Activated T-helper 1 cell treated with Interleukin-2 at 50 U/mL for 16 hours (primary cell): ENCODE measurements at places on chromosomes 12 and 14.

GRCh38 chr14:41925409-41925808, 318.7 kb downstream of the LRFN5 start:
- no peak for DNase-seq

- no peak for DNase-seq
Observed at GRCh38 chr12:94207849-94208621, 59.7 kb downstream of the PLXNC1 start.

GRCh38 chr14:21384494-21384851, 654 bp upstream of the SUPT16H start:
- DNase-seq: no peak

GRCh38 chr12:42141981-42142606, 2.6 kb downstream of the GXYLT1 start:
- DNase-seq: no peak

DNA sequence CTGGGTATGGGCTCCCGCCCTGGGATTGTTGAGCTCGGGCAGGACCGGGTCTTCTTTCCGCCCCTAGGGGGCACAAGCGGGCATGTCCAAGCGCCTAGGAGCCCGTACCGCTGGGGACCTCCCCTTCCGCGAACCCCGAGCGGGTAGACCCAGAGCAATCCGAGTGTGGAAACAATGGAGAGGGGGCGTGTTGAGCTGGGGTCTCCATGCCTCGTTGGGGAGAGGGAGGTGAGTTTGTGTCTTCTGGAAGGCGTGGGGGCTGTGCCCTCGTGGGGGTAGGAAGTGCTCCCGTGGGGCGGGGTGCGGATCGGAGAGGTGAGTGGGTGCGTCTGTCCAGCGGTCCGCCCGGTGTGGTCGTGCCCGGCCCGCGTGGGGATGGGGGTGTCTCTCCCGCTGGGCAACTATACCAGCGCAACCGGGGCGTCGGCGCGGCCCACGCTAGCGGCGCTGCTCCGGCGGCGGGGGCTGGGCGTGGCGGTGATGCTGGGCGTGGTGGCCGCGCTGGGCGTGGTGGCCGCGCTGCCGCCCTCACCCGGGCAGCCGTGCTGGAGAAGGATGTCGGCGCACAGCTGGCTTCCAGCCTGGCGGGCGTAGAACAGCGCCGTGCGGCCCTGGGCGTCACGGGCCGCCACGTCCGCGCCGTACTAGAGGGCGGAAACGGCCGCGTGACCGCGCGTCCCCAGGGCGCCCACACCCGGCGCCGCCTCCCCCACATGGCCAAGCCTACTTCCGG, 12.2 kb downstream of the AGAP2 start:
- no peak for DNase-seq

DNA sequence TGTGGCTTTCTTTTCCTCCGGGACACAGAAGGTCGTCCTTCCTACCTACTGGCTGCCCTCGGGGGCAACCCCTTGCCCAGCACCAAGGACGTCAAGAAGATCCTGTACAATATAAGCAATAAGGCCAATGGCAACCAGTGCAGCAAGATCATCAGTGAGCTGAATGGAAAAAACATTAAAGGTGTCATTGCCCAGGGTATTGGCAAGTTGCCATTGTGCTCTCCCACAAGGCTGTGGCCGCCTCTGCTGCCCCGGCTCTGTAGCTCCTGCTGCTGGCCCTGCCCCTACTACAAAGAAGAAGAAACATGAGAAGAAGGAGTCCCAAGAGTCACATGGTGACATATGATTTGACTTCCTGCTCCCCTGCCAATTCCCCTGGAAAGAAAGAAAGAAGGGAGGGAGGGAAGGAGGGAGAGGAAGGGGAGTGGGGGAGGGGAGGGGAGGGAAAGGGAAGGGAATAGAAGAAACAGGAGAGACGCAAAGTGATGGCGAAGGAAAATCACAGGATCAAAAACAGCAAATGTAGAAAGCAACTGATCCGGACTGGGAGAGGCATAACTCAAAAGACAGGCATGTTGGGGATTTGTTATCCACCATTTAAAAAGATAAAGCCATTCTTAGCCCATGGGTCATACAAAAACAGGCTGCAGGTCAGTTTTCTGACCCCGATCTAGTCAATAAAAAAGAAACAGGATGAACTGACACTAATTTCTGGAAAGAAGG, 61.3 kb upstream of the RESF1 start:
- no peak for DNase-seq

DNA sequence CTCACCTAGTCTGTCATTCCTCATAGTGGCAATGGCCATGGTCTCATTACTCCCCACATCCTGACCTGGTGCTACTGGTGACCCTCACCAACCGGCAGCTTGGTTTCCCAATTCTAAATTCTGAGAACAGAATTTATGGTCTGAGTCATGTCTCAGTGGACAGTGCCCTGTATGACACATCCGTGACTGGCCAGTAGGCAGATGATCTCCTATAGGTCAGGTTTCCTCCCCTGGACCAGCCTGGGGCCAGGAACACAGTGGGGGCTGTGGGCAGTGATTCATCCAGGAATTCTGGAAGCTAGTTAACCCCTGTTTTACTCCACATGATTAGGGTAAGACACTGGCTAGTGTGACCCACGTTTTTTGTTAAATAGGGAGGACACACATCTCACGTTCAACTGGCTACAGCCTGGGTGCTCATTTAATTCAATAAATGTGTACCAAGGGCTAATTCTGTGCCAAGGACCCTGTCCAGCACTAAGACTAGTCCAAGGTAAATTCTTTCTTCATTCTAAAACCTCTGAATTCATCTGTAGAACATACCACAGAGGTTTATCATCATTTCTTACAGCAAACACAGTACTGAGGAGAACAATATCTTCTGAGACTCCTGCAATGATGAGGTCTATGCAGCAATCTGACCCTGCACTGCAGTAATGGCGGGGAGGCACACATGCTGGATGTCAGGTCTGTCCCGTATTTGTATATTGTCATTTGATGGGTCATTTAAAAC, 249.6 kb upstream of the TBX3 start:
- no peak for DNase-seq
